ENCODE measurements at places on chromosomes 4 and X. TPM values are rescaled to one million over a fixed set of nuclear protein-coding genes. Genes with fewer than 3 reads are reported as not detected.

MAGEA2 gene
- total RNA-seq, result not detected

ETNPPL gene
- not detected for total RNA-seq

CENPI gene
- 2.2 TPM for total RNA-seq

HCCS gene
- 4.9 TPM for total RNA-seq

GLOD5 gene
- total RNA-seq, result not detected

CCDC120 gene
- 5.6 TPM for total RNA-seq

- peak; percentile 25 for DNase-seq
These were observed 82.2 kb downstream of the STOX2 start for GRCh38 chr4:183986971-183987946.

- DNase-seq, result no peak
These were observed 976 bp downstream of the PHKA1 start for GRCh38 chrX:72713130-72713529.

GRCh38 chr4:10466161-10466560 is 8.9 kb upstream of the ZNF518B start:
- DNase-seq, result no peak

- DNase-seq, result no peak
These were observed 215.6 kb downstream of the PALLD start for GRCh38 chr4:168712316-168712890.

- DNase-seq, result no peak
These were observed 560.7 kb upstream of the BOD1L1 start for GRCh38 chr4:14188214-14188613.

- no peak for DNase-seq
These were observed 10.2 kb upstream of the TMEM156 start for GRCh38 chr4:39042366-39042765.

DNA sequence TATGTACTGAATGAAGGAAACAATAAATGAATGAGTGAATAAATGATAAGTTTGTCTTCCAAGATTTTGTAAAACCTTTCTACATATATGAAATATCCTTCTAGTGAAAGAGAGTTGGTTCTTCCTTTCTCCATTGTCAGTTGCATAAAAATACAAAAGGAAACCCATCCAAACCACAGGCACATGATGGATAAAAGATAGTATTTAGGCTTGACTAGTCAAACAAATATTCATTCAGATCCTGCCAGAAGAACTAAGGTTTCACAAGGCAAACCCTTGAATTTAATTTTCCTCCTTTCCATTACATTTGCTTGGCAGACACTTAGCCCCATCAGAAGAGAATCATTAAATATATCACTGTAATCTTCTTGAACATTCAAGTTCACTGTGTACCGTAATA is 208.4 kb downstream of the COL25A1 start:
- DNase-seq, result no peak

GRCh38 chr4:48899432-48899749 is 7.2 kb downstream of the OCIAD2 start:
- no peak for DNase-seq

DNA sequence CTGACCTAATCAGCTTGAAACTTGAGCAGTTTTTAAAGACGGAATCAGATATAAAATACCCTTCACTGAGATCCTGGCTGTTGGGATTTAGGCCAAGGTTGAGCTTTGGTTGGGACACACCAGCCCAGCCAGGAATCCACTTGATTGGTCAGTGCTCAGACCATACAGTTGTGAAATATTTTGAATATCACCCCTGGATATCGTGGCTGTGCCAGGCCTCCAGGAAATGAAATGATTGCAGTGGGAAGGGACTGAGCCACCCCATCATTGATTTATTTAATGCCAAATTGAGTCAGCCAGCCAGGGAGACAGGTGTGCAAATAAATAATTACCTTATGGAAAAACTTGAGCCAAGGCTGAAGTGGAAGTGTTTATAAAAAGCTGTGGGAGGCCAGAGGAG is 128.4 kb upstream of the SCML1 start:
- no peak for DNase-seq

- DNase-seq, result no peak
These were observed 71.5 kb downstream of the TSPAN5 start for GRCh38 chr4:98586962-98587354.

- DNase-seq, result no peak
These were observed 685 bp upstream of the TNIP2 start for GRCh38 chr4:2756691-2757350.

- DNase-seq, result no peak
These were observed 33.5 kb downstream of the SCD5 start for GRCh38 chr4:82765134-82765533.

- DNase-seq, result no peak
These were observed 1103.5 kb upstream of the ADGRL3 start for GRCh38 chr4:60096676-60097075.

DNA sequence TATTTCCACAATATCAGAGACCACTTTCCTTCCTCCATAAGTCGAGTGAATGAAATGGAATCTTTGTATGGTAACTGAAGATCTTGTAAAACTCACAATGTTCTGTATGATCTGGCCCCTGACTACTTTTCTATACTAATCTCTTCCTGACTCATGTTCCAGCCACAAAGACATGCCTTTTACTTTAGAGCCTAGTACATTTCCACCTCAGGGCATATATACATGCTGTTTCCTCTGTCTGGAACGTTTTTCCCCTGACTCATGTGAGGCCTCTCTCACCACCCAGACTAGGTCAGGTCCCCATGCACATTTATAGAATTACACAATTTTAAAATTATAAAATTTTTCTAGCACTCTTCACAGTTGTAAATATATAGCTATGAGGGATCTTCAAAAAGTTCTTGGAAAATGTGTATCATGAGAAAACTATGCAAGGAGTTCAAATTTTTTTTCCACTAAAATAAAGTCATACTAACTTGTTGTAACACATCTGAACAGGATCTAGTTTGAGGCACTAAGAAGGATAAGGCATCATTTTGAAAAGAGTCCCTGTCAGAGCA is 208.8 kb downstream of the SH2D1A start:
- no peak for DNase-seq

DNA sequence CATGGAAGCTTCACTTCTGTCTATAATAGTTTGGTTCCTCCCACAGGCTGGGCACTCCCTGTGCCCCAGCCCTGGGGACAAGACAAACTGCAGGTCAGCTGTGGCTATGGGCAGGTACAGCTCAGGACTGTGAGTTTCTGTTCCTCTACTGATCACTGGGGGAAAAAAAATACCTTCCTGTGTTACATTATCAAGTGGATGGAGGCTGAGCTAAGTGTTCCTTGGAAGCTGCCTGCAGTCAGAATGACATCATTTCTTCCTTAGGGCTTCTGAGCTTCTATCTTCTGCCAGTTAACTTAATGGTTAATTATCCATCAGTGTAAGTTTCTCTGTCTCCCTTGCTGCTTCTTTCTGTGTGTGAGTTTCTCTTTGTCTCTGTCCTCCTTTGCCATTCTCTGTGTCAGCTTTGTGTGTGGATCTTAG is 4.6 kb downstream of the RAB33A start:
- no peak for DNase-seq

All from thoracic aorta (tissue), 2 donors.